ENCODE measurements at places on chromosomes 11 and 22.

DNA sequence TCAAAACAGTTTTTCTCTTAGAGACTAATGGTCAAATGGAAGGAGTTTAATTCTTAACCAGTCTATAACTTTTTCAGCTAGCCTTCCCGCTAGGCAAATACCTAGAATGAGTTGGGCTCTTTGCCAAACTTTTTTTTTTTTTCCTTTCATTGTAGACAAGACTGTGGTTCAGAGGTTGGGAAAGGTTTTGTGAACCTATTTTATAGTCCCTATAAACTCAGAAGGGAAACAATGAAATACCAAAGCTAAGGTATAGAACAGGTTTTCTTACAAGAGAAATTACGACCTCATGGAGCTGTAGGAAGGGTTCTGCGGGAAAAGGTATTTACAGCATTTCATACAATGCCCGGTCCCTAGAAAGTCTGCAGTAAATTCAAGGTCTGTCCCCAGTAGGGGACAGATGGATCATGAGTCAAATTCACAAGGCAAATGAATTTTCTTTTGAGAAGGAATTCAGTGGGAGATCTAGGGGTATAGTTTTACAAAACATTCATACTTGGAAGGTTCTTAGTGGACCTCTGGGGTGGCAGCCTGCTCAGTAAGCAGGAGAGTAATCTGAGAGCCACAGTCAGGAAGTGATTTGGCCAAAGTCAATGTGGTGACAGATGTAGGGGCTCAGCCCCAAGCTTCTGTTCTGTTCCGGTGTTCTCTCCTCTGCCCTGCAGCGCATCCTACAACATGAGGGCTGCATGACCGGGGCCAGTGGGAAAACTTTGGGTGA, 146.8 kb downstream of the DBX1 start:
- no peaks in the 10 kb centered on the region for H3K36me3 ChIP-seq
- no peak overlapping the region for H3K27ac ChIP-seq
- no peak overlapping the region for H3K4me3 ChIP-seq
- no peaks in the 10 kb centered on the region for H3K27me3 ChIP-seq
- peaks cover 6% of the 10 kb centered on the region for H3K4me1 ChIP-seq

GRCh38 chr11:69462106-69462951, 19.1 kb upstream of the LINC01488 start:
- DNase-seq, result no peak
- peaks cover 1% of the 10 kb centered on the region for H3K4me1 ChIP-seq
- H3K27ac ChIP-seq, result no peak overlapping the region

GRCh38 chr11:130301002-130301401, 13.7 kb downstream of the ZBTB44 start:
- H3K36me3 ChIP-seq, result no peaks in the 10 kb centered on the region
- H3K4me3 ChIP-seq, result no peak overlapping the region
- peaks cover 5% of the 10 kb centered on the region for H3K4me1 ChIP-seq

- no peaks in the 10 kb centered on the region for H3K4me1 ChIP-seq
- H3K27ac ChIP-seq, result no peak overlapping the region
- no peak for DNase-seq
- H3K27me3 ChIP-seq, result no peaks in the 10 kb centered on the region
- H3K36me3 ChIP-seq, result no peaks in the 10 kb centered on the region
These were observed 252.6 kb downstream of the BRD1 start for GRCh38 chr22:49574881-49575702.

GRCh38 chr11:84825106-84825660, 802.0 kb downstream of the DLG2 start:
- no peaks in the 10 kb centered on the region for H3K36me3 ChIP-seq
- no peak for DNase-seq
- no peaks in the 10 kb centered on the region for H3K4me1 ChIP-seq
- no peaks in the 10 kb centered on the region for H3K27me3 ChIP-seq
- no peak overlapping the region for H3K27ac ChIP-seq

GRCh38 chr11:77677138-77677537, 39.5 kb upstream of the CLNS1A start:
- peaks cover 2% of the 10 kb centered on the region for H3K36me3 ChIP-seq
- H3K4me1 ChIP-seq, result no peaks in the 10 kb centered on the region

- DNase-seq, result no peak
- no peaks in the 10 kb centered on the region for H3K36me3 ChIP-seq
- no peaks in the 10 kb centered on the region for H3K4me1 ChIP-seq
- no peak overlapping the region for H3K27ac ChIP-seq
- no peaks in the 10 kb centered on the region for H3K27me3 ChIP-seq
These were observed 670.9 kb downstream of the BRD1 start for GRCh38 chr22:49156662-49157285.

GRCh38 chr11:8794677-8795103, 112.1 kb downstream of the RPL27A start:
- no peak overlapping the region for H3K4me3 ChIP-seq
- H3K4me1 ChIP-seq, result peaks cover 2% of the 10 kb centered on the region

- no peaks in the 10 kb centered on the region for H3K4me1 ChIP-seq
- no peaks in the 10 kb centered on the region for H3K27me3 ChIP-seq
- no peaks in the 10 kb centered on the region for H3K36me3 ChIP-seq
- no peak for DNase-seq
- no peak overlapping the region for H3K4me3 ChIP-seq
- H3K27ac ChIP-seq, result no peak overlapping the region
These were observed 15.8 kb upstream of the SIK2 start for GRCh38 chr11:111586388-111586831.

DNA sequence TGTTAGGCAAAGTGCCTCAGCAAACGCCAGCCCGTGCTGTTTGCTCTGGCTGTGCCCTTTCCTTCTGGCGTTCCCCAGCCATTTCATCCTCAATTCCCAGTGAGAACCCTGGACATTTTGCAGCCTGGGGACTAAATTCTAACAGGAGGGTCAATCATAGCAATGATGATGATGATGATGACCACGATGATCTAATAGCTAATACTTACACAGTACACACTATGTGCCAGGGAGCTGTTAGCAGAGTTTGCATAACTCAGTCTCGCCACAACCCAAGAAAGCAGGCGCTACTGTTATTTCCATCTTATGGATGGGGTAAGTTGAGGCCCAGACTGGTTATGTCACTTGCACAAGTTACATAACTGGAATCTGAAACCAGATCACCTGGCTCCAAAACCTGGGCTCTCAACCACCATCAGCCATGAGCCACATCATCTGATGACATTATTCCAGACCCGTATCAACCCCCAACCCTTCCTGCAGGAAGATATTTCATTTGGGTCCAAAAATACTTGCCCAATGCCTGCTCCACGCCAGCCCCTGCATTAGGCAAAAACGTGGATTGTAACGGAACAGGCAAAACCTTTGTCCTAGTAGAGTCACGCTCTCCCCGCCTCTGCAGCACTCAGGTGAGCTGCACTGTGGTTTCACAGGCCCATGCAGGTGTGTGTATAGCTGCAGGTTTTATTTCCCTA, 132.6 kb upstream of the SERPIND1 start:
- no peaks in the 10 kb centered on the region for H3K36me3 ChIP-seq
- no peak overlapping the region for H3K4me3 ChIP-seq
- no peaks in the 10 kb centered on the region for H3K4me1 ChIP-seq
- H3K27me3 ChIP-seq, result no peaks in the 10 kb centered on the region

- no peaks in the 10 kb centered on the region for H3K4me1 ChIP-seq
- H3K27ac ChIP-seq, result no peak overlapping the region
- H3K36me3 ChIP-seq, result peaks cover 36% of the 10 kb centered on the region
- no peak for DNase-seq
These were observed 25.4 kb downstream of the FBLN1 start for GRCh38 chr22:45528046-45528445.

DNA sequence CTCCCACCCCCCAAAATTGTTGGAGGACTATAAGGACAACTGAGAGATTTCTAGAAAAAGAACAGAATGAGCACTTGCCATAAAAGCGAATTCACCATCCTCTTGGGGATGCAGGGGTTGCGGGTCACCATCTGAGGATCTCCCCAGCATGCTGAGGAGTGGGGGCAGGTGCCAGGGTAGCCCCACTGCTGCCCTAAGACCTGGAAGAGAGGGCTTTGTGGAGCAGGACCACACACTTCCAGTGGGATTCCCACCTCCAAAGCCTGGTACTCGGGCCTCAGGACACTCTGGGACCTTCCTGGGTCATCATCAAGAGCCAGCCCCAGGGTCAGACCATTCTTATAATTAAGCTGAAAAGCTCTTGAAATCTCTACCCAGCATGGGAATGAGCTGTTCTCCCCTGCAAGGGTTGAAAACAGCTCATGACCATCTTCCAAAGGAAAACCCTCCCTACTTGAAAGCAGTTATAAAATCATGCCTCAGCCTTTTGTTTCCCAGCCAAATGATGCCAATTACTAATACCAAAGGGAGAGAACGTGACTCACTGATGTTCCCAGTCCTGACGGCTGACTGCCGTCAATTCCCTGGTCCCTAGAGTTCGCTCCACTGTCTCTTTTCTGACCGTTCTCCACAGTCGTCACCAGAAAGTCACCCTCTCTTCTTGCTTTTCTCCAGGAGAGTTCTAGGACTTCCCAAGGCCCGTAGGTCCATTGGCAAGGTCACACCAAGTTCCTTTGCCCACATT, 76.8 kb upstream of the CREB3L1 start:
- no peak for DNase-seq
- H3K4me3 ChIP-seq, result no peak overlapping the region
- no peaks in the 10 kb centered on the region for H3K4me1 ChIP-seq

DNA sequence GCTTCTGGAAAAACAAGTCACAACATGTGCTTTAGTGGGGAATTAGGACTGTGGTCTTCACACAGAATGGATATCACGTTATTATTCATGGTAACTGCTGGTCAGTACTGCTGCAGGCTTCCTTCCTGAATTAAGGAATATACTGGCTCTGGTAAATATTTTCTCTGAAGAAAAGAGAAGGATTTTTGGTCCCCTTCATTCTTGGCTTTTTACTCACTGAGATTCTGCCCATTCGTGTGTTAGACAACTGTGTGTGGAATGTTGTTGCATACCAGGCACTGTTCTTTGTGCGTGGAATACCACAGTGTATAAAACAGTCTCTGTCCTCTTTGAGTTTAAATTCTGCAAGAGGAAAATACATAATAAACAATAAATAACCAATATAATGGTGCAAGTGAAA, 80.3 kb downstream of the ALX4 start:
- DNase-seq, result no peak
- no peak overlapping the region for H3K27ac ChIP-seq
- no peak overlapping the region for H3K4me3 ChIP-seq
- H3K4me1 ChIP-seq, result no peaks in the 10 kb centered on the region
- no peaks in the 10 kb centered on the region for H3K27me3 ChIP-seq

DNA sequence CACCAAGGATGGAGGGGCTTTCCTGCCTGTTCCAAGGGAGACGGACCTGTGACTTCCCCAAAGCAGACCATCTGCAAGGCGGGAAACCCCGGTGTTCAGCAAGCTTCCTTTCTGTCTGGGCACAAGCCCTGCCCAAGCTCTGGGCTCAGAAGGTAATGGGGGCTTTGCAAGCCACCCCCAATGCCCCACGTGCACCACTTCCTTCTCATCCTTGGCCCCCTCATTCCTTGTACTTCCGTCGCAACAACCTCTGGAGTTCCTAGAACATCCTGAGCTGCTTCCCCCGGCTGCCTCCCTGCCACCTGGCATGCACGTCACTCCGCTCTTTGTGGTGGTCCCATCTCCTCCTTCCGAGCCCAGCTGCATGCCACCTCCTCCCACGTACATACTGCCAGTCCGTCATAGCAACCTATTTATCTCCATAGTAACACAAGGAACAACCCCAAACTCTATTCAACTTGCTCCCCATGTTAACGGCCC, 3.9 kb downstream of the MYEOV start:
- H3K27me3 ChIP-seq, result no peaks in the 10 kb centered on the region
- H3K27ac ChIP-seq, result no peak overlapping the region
- H3K36me3 ChIP-seq, result no peaks in the 10 kb centered on the region

- H3K4me1 ChIP-seq, result no peaks in the 10 kb centered on the region
- H3K27me3 ChIP-seq, result no peaks in the 10 kb centered on the region
- no peak overlapping the region for H3K27ac ChIP-seq
- no peak overlapping the region for H3K4me3 ChIP-seq
- DNase-seq, result no peak
These were observed 14.0 kb upstream of the KCTD14 start for GRCh38 chr11:78037056-78037455.

DNA sequence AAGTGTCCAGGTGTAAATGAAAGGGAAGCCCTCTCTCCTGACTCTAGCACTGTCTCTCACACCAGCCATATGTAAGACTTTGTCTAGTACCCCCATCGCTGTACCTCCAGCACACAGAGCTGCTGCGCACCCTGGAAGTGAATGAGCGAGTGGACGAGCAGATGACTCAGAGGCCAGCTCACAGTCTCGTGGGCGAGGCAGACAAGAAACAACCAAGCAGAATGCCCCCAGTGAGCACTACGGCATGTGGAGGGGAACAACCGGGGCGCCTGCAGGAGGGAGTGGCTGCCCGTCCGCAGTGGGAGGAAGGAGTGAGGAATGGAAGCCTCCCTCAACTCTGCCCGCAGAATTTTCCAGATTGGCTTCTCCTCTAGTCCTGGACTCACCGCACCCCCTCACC, 46.4 kb downstream of the MCM5 start:
- 0 out of 2 replicates have a peak, but pooled peaks cover 2% of the 10 kb centered on the region for H3K4me1 ChIP-seq
- no peak for DNase-seq
- H3K27me3 ChIP-seq, result no peaks in the 10 kb centered on the region
- no peak overlapping the region for H3K27ac ChIP-seq
- H3K4me3 ChIP-seq, result no peak overlapping the region

DNA sequence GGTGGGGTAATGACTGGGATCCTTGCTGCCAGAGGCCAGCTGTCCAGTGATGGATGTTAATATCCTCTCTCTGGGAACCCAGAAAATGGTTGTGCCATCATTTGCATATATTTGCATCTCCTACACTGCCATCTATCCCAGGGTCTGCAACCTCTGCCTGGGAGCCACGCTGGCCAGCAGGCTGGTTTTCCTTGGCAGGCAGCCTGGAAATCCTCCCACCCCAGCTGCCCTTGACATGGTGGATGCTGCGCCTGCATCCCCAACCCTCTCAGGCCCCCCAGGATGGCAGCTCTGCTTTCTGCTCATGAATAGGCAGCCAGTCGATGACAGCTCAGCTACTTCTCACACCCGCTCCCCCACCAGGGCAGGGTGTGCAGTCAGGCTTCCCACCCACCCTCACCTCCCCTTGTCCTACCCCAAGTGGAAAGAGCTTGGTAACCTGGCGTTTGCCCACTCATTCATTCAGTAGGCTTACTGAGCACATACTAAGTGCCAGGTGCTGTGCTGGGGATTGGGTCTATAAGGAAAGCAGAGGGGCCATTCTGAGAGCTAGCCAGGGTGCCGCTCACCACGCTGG, 202.5 kb downstream of the TRIM29 start:
- H3K27ac ChIP-seq, result no peak overlapping the region
- H3K36me3 ChIP-seq, result no peaks in the 10 kb centered on the region
- peaks cover 8% of the 10 kb centered on the region for H3K4me1 ChIP-seq
- DNase-seq, result no peak
- H3K4me3 ChIP-seq, result no peak overlapping the region
- H3K27me3 ChIP-seq, result no peaks in the 10 kb centered on the region

All from iPS DF 6.9 (cell line).